Activated naive CD4-positive, alpha-beta T cell treated with anti-CD3 and anti-CD28 coated beads, Interleukin-2, amount 10 ng/mL, durations not matched to agents 7 days and 5 days (primary cell): ENCODE measurements at places on chromosomes 4 and X.

DNA sequence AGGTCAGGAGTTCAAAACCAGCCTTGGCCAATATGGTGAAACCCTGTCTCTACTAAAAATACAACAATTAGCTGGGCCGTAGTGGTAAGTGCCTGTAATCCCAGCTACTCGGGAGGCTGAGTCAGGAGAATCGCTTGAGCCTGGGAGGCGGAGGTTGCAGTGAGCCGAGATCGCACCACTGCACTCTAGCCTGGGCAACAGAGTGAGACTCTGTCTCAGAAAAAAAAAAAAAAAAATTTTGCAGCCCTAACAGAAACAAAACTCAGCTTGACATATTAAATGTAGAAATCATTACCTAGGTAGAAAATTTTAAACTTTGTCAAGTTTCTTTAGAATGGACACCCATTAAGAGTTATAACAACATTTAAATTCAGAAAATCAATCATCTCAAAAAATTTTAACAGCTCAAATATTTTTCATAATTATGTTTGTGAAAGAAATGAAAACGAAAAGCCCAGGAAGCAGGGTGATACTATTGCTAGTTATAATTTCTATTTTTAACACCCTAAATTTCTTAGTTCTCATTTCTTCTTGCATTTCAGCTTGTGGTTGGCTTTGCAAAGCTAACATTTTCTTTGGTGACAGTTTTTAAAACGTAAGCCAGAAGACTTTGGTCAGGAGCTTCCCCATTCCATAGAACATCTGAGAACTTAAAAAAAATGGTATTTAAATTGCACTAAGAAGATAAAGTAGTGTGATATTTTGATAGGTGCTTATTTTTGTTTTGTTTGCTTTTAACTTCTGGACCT is 33.3 kb upstream of the RBBP7 start:
- no peak for DNase-seq

GRCh38 chr4:173468314-173468713 is 61.7 kb downstream of the HAND2 start:
- DNase-seq: no peak

- no peak for DNase-seq
These were observed 292.8 kb upstream of the BOD1L1 start for GRCh38 chr4:13920111-13920875.

- DNase-seq: no peak
These were observed 119.3 kb upstream of the PITX2 start for GRCh38 chr4:110742143-110742542.

DNA sequence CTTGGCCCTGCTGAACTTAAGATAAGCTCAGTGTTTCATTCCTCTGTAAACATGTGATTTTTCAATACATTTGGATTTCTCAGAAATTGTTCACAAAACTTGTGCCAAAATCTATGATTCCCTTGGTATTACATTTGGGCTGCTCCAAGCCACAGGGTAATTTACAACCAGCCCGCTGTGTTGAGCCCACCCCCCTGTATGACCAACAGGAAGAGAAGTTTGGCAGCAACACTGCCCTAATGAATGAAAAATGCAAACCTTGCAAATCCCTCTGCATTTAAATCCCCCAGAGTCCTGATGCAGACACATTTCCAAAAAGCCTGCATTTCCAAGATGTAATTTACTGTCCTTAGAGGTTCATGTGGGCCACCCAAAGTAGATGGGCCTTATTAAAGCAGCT is 34.1 kb upstream of the GAB1 start:
- DNase-seq: no peak

GRCh38 chrX:7330971-7331746 is 183.2 kb upstream of the PUDP start:
- no peak for DNase-seq

DNA sequence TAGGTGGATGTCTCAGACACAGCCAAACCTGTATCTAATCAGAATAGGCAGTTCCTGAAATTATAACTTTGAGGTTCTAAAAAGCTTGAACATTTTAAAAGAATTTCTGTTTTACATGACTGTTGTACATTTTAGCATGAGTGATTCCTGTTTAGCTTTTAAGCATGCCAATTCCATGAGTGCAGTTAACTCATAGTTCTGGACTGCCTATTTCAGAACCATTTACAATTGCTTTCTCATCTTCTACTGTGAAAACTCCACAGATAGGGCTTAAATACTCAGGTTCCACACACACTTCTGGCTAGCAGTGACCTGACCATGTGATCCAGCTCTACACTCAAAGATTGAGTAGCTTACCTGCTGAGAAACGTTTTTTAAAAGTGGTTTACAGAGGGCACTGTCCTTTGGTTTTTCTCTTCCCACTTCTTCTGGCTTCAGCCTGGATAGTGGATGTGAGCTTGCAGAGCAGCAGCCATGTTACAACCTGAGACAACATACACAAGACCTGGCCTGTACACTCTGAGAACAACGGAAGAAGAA is 280.8 kb downstream of the ANKRD50 start:
- no peak for DNase-seq

DNA sequence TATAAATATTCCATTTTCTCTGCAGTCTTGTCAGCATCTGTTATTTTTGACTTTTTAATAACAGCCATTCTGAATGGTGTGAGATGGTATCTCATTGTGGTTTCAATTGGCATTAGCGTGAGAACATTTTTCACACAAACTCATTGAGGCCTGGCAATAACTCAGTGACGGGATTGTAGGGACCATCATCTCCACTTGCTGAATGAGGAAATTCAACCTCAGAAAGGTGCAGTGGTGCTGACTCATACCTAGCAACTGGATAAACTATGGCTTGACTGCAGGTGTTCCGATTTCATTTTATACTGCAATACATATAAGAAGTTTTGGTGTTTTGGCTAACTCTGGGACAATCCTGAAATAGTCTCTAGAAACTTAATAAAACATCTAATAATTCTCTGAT is 88.3 kb upstream of the DDIT4L start:
- no peak for DNase-seq

- no peak for DNase-seq
These were observed 39.8 kb downstream of the XIAP start for GRCh38 chrX:123899701-123900100.

GRCh38 chrX:151754047-151754429 is 19.5 kb downstream of the CNGA2 start:
- no peak for DNase-seq

DNA sequence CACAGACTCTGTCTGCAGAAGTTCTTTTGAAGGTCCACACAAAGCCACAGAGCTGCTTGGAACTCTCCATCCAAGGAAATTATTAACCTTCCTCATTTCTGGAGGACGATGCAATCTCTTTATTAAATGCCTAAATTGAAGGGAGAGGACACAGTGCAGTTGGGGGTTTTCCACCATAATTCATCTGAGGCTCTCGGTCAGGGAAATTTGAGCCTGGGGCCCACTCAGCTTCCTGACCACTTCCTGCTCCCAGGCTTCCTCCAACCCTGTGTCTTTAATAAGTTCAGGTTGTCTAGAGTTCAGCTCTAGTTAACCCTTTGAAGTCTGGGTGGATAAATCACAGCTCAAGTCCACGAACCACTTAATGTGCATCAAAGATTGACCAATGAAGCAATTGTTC is 58.5 kb downstream of the PRPS1 start:
- no peak for DNase-seq

GRCh38 chrX:108610141-108610540 is 126.2 kb downstream of the IRS4 start:
- no peak for DNase-seq

- DNase-seq: no peak
These were observed 156.7 kb downstream of the TRIML1 start for GRCh38 chr4:188295899-188296298.

GRCh38 chr4:16694884-16695276 is 203.6 kb downstream of the LDB2 start:
- DNase-seq: no peak

DNA sequence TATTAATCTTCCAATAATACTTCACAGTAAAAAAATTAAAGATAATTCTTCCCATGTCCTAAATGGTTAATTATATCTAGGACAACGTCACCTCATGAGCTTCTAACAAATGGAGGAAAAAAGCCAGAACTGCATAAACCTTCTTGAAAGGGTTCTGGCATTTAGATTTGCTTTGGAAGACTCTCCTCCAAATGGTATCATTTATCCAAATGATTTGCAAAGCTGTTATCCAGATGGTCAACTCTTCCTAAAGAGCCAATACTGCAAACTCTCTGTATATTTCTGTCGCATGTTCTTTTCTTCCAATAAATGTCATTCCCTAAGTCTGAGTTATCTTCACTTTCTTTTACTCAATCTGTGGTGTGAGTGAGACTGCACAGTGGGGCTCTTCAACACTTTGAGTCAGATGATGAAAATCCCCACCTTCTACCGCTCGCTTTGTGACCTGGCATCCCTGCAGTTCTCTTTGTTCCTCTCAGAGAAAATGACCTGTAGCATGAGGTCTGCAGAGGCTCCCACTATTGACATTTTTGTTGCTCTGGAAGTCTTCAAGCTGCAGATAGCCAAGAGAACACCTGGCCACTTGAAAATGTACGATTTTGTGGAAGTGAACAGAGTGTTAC is 52.9 kb downstream of the TMEM150C start:
- DNase-seq: no peak
